ENCODE measurements at places on chromosomes 6 and 20. TPM values are rescaled to one million over a fixed set of nuclear protein-coding genes. Genes with fewer than 3 reads are reported as not detected.

The EDN3 gene
- 0.89 TPM for total RNA-seq

The C20orf144 gene
- total RNA-seq: not detected

The GTSF1L gene
- total RNA-seq: not detected

The SLC29A1 gene
- total RNA-seq: 42.5 TPM

The SIM1 gene
- total RNA-seq: 0.60 TPM

The SAPCD1 gene
- 0.59 TPM for total RNA-seq

The BCKDHB gene
- 13.9 TPM for total RNA-seq

The MRPS18B gene
- total RNA-seq: 184 TPM

The ZSWIM1 gene
- 6.1 TPM for total RNA-seq

The SMLR1 gene
- not detected for total RNA-seq

The ZNF165 gene
- 0.30 TPM for total RNA-seq

The SLPI gene
- 5.7 TPM for total RNA-seq

The TAF8 gene
- 19.4 TPM for total RNA-seq

The ZNF292 gene
- total RNA-seq: 17.2 TPM

The CD109 gene
- 1.8 TPM for total RNA-seq

The ARMC12 gene
- 0.36 TPM for total RNA-seq

The SH3BGRL2 gene
- total RNA-seq: 4.2 TPM

The LST1 gene
- 5.6 TPM for total RNA-seq

The SASH1 gene
- total RNA-seq: 26.1 TPM

The SNX5 gene
- 81.3 TPM for total RNA-seq

DNA sequence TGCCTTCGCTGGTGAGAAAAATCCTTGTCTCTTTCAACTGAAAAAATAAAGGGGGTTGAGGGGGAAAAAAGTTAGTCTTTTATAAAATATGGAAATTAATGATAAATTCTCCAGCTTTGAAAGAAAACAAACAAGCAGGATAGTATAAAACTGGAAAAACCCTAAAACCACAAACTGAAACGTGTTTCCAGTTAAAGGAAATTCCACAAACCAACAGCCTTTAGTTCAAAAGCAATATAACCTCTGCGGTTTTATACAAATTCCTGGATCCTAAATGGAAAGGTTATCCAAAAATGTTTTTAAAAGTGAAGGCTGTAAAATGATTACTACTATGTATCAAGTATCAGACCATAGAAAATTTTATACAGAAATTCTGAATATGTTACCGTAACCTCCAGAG, 55.6 kb downstream of the BMP5 start:
- H3K27me3 ChIP-seq: no peaks in the 10 kb centered on the region
- no peak overlapping the region for H3K4me3 ChIP-seq

GRCh38 chr6:155580904-155581303, 125.3 kb upstream of the NOX3 start:
- DNase-seq: no peak
- H3K27ac ChIP-seq: no peak overlapping the region
- H3K36me3 ChIP-seq: no peaks in the 10 kb centered on the region
- H3K27me3 ChIP-seq: no peaks in the 10 kb centered on the region
- H3K4me1 ChIP-seq: no peaks in the 10 kb centered on the region

GRCh38 chr6:142182004-142182403, 34.9 kb downstream of the VTA1 start:
- no peak for DNase-seq
- no peak overlapping the region for H3K27ac ChIP-seq
- H3K36me3 ChIP-seq: peaks cover 4% of the 10 kb centered on the region
- no peaks in the 10 kb centered on the region for H3K27me3 ChIP-seq

- no peaks in the 10 kb centered on the region for H3K4me1 ChIP-seq
Observed at GRCh38 chr6:27178407-27178730, 69.1 kb upstream of the PRSS16 start.

DNA sequence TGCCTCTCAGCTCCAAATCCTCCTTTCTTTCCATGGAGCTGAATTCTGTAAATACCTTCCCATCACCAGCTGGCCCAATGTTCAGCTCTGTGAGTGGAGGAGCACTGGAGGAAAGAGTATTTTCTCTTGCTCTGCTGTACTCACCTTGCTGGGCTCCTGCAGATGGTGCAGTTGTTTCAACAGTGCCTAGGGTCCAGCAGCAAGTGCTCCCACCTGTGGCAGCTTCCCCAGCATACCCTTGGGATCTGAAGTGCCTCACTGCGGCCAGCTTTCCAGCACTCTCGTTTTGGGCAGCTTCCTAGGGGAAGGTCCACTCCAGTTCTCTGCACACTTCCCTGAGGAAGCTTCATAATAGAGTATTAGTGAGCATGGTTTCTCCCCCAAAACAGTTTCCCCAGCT, 170.9 kb downstream of the ARHGAP18 start:
- H3K4me1 ChIP-seq: no peaks in the 10 kb centered on the region
- no peak overlapping the region for H3K27ac ChIP-seq
- H3K36me3 ChIP-seq: no peaks in the 10 kb centered on the region
- no peak for DNase-seq

- H3K4me3 ChIP-seq: no peak overlapping the region
- DNase-seq: no peak
Observed at GRCh38 chr6:20870493-20870892, 336.2 kb downstream of the CDKAL1 start.

GRCh38 chr6:150083839-150084238, 14.9 kb upstream of the ULBP3 start:
- H3K36me3 ChIP-seq: no peaks in the 10 kb centered on the region
- no peaks in the 10 kb centered on the region for H3K27me3 ChIP-seq
- H3K27ac ChIP-seq: no peak overlapping the region
- H3K4me3 ChIP-seq: no peak overlapping the region

DNA sequence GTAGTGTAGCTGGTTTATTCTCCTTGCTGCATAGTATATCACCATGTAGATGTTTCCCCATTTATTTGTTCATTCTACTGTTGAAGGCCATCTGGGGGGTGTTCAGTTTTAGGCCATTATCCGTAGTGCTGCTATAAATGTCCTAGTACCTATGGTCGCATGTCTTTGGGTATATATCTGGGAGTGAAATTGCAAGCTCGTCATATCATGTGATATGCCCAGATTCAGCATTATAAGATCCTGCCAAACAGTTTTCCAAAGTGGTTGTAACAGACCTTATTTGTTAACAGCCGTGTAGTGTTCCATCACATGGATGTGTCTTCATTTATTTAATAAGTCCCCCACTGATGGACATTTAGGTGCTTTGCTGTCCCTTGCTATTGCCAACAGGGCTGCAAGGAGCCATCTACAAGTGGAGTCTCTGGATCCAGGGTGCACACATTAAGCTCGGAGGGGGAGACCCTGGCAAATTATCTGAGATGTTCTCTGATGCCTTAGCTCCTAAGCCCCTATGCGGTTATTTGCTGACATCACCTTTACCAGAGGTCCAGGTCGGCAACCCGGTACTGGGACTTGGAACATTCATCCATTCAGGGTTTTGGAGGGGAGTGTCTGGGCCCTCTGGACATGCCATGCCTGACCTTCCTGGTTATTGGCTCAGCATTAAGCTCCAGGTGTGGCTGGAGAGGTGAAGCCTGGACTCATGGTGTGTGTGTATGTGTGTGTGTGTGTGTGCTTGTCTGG, 16.9 kb downstream of the LBP start:
- H3K27ac ChIP-seq: no peak overlapping the region
- H3K4me3 ChIP-seq: no peak overlapping the region

- no peaks in the 10 kb centered on the region for H3K36me3 ChIP-seq
- DNase-seq: no peak
- H3K27ac ChIP-seq: no peak overlapping the region
- H3K27me3 ChIP-seq: no peaks in the 10 kb centered on the region
- no peak overlapping the region for H3K4me3 ChIP-seq
Observed at GRCh38 chr20:50826121-50826520, 31.3 kb downstream of the BCAS4 start.

DNA sequence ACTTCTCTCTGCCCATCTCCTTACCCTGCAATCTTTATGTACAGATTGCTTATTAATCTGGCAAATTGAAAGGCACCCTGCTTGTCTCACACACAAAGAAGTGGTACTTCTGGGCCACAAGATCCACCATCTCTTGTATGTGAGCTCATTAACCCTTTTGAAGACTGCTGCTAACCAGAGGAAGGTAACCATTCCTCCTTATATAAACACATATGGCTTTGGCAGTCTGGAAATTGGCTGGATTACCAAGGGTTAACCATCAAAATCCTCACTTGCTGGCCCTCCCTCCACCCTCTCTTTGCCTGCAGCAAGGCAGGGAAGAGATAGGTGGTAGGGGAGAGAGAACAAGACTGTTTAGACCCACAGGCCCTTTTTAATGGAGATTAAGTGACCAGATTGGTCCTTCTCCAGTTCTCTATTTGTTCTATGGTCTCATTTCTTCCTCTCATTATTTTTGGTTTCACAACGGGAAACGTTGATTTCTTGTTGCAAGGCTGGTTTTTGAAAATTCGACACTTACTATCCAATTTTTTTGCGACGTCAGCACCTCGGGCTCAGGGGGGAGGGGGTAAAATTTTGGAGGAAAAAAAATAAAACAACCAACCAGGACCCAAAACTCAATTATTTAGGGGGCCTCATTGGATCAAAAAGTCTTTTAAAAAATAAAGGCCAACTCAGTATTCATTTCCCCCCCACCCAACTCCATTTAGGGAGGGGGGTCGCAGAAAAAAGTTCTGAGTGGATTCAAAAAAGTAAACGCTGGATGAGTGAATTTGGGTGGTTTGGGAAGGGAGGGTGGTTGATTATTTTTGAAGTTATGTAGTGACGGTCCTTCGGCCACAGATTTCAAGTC, 859 bp downstream of the PPP1R10 start:
- no peaks in the 10 kb centered on the region for H3K27me3 ChIP-seq
- H3K27ac ChIP-seq: peak overlapping the region; percentile 99
- DNase-seq: no peak
- peak overlapping the region; percentile 84 for H3K4me3 ChIP-seq

GRCh38 chr6:96823743-96824142, 13.5 kb downstream of the GPR63 start:
- H3K4me1 ChIP-seq: no peaks in the 10 kb centered on the region
- no peaks in the 10 kb centered on the region for H3K36me3 ChIP-seq
- no peak overlapping the region for H3K27ac ChIP-seq
- no peak for DNase-seq
- no peaks in the 10 kb centered on the region for H3K27me3 ChIP-seq

DNA sequence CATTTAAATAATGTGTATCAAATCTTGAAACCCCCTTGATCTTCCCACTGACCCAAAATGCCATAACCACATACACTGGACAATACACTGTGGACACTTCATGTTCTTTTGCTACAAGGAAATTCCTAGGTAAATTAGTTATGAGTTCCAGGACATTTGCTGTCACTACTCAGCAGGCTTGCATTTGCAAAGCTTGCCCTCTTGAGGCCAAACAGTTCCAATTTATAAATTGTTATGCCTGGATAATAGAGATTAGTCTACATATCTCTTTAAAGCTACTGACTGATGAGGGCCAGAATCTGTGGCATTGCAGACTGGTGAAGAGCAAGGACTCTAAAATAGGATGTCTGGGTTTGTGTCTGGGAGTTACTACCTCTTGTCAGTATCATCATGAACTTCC, 17.4 kb upstream of the RAB32 start:
- H3K36me3 ChIP-seq: no peaks in the 10 kb centered on the region
- no peaks in the 10 kb centered on the region for H3K4me1 ChIP-seq
- no peaks in the 10 kb centered on the region for H3K27me3 ChIP-seq
- no peak overlapping the region for H3K27ac ChIP-seq

GRCh38 chr6:117545161-117545595, 57.1 kb downstream of the GOPC start:
- H3K4me1 ChIP-seq: peaks cover 2% of the 10 kb centered on the region
- H3K4me3 ChIP-seq: no peak overlapping the region
- DNase-seq: no peak
- H3K27ac ChIP-seq: peak overlapping the region; percentile 18
- H3K27me3 ChIP-seq: no peaks in the 10 kb centered on the region

GRCh38 chr6:145815309-145816274, 997 bp upstream of the FBXO30 start:
- H3K27ac ChIP-seq: peak overlapping the region; percentile 98
- H3K4me1 ChIP-seq: peaks cover 43% of the 10 kb centered on the region
- peak overlapping the region; percentile 84 for H3K4me3 ChIP-seq
- no peaks in the 10 kb centered on the region for H3K36me3 ChIP-seq
- DNase-seq: peak; percentile 40

- DNase-seq: no peak
- H3K27me3 ChIP-seq: no peaks in the 10 kb centered on the region
- no peaks in the 10 kb centered on the region for H3K36me3 ChIP-seq
Observed at GRCh38 chr6:119686240-119686639, 336.7 kb upstream of the MAN1A1 start.

- H3K4me3 ChIP-seq: no peak overlapping the region
- H3K27me3 ChIP-seq: no peaks in the 10 kb centered on the region
- no peak for DNase-seq
- no peak overlapping the region for H3K27ac ChIP-seq
- no peaks in the 10 kb centered on the region for H3K4me1 ChIP-seq
Observed at GRCh38 chr20:37326666-37327065, 19.3 kb upstream of the SRC start.

DNA sequence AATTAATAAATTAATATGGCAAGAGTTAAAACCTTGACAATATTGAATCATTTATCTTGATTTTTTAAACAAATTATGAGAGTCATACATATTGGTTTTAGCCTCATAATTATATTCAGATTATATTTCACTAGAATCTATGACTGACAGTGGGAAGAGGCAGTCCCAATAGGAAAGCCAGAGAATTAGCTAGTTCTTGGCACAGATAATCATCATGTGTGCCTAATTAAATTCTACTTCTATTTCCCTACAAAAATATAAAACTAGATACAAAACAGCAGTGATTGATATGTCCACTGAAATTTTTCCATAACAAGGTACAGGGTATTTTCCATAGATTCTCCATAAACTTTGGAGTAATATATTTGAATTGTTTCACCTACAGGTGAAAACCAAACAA, 38.6 kb downstream of the COL9A1 start:
- DNase-seq: no peak
- no peak overlapping the region for H3K27ac ChIP-seq
- H3K4me1 ChIP-seq: no peaks in the 10 kb centered on the region
- H3K27me3 ChIP-seq: no peaks in the 10 kb centered on the region
- no peaks in the 10 kb centered on the region for H3K36me3 ChIP-seq

GRCh38 chr6:116190550-116190949, 63.3 kb downstream of the TSPYL4 start:
- peaks cover 19% of the 10 kb centered on the region for H3K4me1 ChIP-seq
- H3K36me3 ChIP-seq: no peaks in the 10 kb centered on the region
- H3K27ac ChIP-seq: no peak overlapping the region
- H3K27me3 ChIP-seq: no peaks in the 10 kb centered on the region
- DNase-seq: no peak

- H3K36me3 ChIP-seq: no peaks in the 10 kb centered on the region
- H3K27me3 ChIP-seq: no peaks in the 10 kb centered on the region
- no peaks in the 10 kb centered on the region for H3K4me1 ChIP-seq
- H3K4me3 ChIP-seq: no peak overlapping the region
- no peak overlapping the region for H3K27ac ChIP-seq
Observed at GRCh38 chr6:21201637-21202350, 391.8 kb upstream of the SOX4 start.

DNA sequence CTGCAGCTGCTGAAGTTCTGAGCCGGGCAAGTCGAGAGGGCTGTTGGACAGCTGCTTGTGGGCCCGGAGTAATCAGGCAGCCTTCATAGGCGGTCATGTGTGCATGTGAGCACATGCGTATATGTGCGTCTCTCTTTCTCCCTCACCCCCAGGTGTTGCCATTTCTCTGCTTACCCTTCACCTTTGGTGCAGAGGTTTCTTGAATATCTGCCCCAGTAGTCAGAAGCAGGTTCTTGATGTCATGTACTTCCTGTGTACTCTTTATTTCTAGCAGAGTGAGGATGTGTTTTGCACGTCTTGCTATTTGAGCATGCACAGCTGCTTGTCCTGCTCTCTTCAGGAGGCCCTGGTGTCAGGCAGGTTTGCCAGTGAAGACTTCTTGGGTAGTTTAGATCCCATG, 21.2 kb upstream of the MAPK13 start:
- H3K36me3 ChIP-seq: peaks cover 17% of the 10 kb centered on the region
- H3K27ac ChIP-seq: no peak overlapping the region

Data from psoas muscle (tissue), 8 donors.